HuH-7.5 (cell line): ENCODE measurements at places on chromosomes 5 and 9.

GRCh38 chr5:178589180-178590140 lies 733 bp downstream of the COL23A1 start:
- peak; percentile 58 for DNase-seq

DNA sequence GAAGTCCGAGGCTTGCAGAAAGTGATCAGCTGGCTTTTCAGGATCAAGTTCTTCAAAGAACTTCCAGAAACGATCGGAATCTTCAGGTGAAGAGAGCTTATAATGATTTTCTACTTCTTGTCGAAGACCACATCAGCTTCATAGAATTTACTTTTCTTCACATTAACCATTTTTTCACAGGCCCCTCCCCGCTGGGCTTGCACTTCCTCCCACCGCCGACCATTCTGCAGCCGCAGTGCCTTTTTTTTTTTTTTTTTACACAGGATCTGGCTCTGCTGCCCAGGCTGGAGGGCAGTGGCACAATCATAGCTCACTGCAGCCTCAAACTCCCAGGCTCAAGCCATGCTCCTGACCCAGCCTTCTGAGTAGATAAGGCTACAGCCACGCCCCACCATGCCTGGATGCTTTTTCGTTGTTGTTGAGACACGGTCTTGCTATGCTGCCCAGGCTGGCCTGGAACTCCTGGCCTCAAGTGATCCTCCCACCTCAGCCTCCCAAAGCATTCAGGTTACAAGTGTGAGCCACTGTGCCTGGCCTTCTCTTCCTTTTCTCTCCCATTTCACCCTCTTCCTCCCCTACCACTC lies 15.3 kb upstream of the RNF130 start:
- no peak for DNase-seq

- no peak for DNase-seq
These were observed 7.3 kb downstream of the SFXN1 start for GRCh38 chr5:175485631-175486030.

DNA sequence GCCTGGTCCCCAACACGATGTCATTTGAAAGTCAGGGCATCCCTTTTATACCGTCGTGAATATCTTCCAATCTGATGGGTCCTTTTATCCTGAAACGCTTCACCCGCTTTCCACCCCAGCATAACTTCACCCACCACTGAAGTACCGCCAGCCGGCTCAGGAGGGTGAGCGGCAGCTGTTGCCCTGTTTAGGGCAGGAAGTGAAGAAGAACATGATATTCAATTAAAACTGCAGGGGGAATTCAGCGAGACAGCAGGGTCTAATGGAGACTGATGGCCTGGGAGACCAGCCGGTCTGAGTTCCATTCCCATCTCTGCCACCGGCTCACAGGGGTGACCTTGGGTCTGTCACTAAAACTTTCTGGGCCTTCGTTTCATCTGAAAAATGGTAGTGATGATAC lies 68.2 kb upstream of the EGFLAM start:
- no peak for DNase-seq

DNA sequence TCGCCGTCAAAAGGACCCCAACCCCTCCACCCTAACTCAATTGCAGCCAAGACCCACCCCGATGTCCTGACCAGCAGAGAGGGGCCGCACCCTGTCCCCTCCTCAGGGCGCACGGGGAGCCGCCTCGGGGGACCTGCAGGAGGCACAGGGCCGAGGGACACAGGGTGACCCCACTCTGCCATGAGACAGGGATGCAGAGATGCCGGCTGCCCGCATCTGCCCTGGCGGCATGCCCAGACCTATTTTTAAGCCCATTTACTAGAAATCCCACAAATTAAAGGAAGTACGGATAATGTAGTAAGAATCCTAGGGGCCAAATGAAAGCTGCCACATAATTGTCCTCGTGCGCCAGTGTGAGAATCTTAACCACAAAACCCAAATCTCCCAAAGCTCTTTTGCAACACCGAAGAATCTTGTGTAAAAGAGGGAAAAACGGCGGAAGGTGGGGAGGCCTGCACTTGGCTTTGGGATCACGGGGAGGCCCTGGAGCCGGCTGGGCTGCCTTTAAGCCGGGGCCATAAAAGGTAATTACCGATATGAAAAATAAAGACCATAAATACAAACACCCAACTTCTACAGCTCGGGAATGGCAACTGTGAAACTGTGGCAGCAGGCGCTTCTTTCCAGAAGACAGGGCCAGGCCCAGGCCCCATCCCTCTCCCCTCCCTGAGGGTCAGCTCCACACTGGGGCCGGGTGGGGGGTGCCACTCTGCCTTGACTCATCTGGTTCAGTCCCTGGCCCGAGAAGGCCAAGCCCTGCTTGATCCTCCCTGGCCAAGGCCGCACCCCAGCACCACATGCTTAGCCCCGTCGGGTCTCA lies 35.0 kb downstream of the NACC2 start:
- DNase-seq: no peak

DNA sequence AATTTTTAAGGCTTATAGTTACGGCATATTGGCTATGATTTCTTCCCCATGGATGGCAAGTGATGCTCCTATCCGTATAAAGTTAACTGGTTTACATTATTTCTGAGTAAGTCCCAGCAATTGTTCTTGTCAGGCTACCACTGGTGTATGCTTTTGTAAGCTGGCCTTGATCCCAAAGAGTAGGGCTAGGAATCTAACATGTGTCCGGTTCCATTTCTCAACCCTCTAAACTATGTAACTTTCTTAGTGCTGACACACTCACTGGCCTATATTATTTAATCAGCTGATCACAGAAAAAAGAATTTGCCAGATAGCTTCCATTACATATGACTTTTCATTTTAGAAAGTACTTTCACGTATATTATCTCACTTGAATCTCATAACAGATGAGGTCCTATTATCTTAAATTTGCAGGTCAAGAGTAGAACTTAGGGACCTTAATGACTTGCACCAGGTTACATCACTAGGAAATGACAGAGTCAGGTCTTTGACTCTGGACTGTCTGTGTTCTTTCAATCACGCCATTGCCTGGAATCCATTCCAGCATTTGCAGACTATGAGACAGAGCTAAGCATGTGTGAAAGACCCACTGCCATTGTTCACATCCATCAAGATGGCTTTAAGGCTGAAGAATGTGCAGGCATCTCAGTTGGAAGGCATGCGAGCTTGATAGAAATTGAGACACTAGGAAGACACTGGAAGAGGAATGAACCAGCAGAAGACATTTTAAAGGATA lies 362.9 kb downstream of the ARRDC3 start:
- no peak for DNase-seq

DNA sequence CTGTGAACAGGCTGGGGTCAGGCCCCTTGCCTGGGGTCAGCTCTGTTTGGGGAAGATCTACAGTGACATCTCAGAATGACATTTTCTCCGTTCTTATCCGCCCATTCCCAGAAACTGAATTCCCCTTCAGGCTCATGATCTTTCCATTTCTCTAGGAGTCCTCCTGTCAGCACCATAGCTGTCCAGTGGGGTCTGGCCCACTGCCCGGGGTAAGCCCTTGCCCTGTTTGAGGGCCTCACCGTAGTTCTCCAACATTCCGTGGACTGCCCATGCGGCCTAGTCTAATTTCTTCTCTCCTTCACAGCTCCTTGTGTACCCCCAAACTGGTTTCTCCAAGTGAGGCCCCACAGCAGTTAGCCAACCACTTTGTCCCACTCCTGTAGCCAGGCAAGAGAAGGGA lies 68.4 kb downstream of the ENTREP1 start:
- no peak for DNase-seq

DNA sequence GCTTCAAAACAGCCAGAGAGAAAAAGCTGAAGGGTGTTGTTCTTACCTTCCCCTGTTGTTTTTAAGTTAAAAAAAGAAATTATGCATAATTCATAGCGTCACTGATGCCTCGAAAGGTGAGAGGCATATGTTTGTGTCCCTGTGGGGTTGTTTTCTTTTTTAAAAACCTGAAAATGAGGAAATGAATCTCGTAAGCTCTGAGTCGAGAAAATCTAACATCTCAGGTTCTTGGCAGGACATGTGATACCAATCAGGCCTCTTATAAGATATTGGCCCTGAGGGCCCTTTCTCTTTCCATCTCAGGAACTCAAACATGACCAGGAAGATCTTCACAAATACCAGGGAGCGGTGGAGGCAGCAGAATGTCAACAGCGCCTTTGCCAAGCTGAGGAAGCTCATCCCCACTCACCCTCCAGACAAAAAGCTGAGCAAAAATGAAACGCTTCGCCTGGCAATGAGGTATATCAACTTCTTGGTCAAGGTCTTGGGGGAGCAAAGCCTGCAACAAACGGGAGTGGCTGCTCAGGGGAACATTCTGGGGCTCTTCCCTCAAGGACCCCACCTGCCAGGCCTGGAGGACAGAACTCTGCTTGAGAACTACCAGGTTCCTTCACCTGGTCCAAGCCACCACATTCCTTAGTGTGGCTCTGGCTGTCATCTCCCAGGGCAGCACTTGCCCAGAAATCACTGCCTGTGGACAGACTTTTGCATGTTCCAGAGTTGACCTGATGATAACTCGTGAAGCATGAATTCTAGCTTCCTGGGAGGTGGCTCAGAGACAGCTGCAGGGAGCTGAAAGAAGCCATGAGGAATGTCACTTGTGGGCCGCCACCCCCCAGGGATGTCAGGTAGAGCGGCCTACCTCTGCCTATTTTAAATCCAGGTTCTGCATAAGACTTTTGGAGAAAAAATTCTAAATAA lies at the start of gene TAL2:
Gene TAL2, plus strand, starts transcription at position 274 of the 921 bp plus-strand sequence. Its CDS starts 40 bp downstream, at position 314.
- no peak for DNase-seq

- DNase-seq: no peak
These were observed 904.7 kb downstream of the TLE1 start for GRCh38 chr9:80784647-80785046.

GRCh38 chr5:11955331-11955730 lies 51.1 kb upstream of the CTNND2 start:
- DNase-seq: no peak

DNA sequence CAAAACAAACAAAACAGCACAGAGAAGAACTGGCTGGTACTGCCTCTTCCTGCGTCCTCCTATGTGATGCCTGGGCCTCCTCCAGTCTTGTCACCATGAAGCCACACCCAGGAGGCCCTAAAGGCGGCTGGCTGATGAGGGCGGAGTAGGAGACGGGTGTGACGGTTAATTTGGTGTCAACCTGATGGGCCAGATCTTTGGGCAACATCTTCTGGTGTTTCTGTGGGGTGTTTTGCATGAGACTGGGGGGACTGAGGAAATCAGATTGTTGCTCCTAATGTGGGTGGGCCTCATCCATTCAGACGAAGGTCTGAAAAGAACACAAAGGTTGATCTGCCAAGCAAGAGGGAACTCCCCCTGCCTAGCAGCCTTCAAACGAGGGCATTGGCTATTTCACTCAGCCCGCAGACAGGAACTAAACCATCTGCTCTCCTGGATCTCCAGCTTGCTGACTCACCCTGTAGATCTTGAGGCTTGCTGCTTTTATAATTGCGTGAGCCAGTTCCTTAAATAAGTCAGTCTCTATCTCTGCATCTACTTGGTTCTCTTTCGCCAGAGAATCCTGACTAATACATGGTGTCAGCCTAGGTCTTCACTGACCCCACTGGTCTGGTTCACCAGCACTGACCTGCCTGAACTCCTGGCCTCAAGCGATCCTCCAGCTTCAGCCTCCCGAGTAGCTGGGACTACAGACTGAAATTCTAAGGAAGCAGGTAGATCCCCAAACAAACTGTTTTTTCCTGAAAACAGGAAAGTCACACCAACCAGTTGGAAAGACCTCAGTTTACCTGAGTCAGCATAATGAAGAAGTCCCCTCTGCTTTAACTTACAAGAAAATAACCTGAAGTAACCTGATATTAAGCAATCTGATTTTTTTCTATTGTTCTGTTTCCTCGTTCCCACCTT lies 12.8 kb upstream of the ZFP62 start:
- DNase-seq: no peak

DNA sequence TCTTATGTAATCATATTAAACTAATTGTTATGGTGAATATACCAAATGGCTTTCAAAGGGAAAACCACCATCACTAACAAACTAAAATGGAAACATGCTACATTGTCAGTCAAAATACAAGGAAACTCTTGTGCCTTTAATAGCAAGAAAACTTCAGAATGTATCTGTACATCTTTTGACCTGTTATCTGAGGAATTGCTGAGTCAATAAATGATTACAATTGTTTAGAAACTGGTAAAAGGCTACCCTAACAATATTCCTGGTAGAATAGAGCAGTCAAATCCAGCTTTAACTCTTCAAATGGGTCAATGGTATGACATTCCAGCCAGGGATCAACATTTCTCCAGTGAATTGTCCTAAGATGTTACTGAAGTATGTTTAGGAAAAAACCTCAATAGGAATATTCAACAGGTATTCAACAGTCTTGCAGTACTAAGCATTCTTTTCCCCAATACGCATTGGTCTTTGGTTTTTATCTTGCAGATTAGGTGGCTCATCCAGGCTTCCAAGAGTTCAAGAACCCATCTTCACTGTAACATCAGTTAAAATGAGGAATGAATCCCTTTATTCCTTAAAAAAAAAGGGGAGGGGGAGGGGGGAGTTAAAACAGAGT lies 52.4 kb downstream of the CSNK1A1 start:
- no peak for DNase-seq

GRCh38 chr5:168288349-168289245 lies 2.8 kb upstream of the WWC1 start:
- no peak for DNase-seq

DNA sequence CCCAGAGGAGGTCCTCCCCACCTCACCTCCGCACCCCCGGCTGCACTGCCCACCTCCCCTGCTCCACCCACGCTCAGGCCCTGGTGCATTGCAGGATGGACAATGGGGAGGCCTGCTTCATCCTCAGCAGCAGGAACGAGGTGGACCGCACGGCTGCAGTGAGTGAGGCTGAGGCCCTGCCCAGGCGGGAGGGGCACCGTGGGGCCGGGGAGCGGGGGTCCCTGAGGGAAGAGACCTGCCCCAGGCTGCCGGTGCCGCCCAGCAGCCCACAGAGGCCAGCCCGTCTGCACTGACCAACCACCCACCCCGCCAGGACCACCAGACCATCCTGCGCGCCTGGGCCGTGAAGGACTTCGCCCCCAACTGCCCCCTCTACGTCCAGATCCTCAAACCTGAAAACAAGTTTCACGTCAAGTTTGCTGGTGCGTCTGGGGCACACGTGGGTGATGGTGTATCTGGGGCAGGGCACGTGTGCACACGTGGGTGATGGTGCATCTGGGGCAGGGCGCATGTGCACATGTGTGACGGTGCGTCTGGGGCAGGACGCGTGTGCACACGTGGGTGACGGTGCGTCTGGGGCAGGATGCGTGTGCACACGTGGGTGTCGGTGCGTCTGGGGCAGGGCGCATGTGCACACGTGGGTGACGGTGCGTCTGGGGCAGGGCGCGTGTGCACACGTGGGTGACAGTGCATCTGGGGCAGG lies 66.7 kb downstream of the KCNT1 start:
- no peak for DNase-seq
